GOT3 (cell line): ENCODE measurements at places on chromosomes 16 and 17.
A peak's percentile ranks its signal among the peaks of the same experiment; 100 is the strongest.

- DNase-seq = no peak
Observed at GRCh38 chr16:57563761-57564160, 21.3 kb downstream of the ADGRG5 start.

- DNase-seq = no peak
Observed at GRCh38 chr16:57740423-57741071, 5.0 kb downstream of the KATNB1 start.

GRCh38 chr16:54473226-54473993 lies 186.8 kb upstream of the IRX3 start:
- DNase-seq = no peak

DNA sequence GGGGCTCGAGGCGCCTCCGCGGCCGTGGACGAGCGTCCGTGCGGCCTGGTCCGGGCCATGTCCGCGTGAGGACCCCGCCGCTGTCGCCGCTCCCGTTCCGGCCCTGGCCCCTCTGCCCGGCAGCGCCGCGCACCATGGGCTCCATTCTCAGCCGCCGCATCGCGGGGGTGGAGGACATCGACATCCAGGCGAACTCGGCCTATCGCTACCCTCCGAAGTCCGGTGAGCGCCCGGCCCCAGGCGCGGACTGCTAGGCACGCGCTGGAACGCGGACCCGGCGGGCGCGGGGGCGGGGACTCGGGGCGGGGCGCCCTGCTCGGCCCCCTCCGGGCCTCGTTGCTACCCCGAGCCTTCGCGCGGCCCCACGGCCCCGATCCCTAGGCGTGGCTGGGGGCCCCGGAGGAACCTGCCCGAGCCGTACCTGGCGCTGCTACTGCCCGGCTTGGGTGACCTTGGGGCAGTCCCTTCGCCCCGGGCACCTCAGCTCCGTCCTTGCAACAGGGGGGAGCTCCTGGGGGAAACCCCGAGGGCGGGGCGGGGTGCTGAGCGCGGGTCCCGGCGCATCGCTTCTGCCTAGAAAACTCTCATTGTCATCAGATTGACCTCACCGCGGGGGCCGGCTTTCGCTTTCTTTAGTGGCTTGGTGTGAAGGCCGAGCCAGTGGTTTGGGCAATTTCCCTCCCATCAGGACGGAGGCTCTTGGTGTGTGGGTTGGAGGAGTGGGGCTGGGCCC lies 367 bp downstream of the MGRN1 start:
- DNase-seq = peak; percentile 8

GRCh38 chr17:51707216-51707615 lies 446.9 kb downstream of the UTP18 start:
- DNase-seq = no peak

DNA sequence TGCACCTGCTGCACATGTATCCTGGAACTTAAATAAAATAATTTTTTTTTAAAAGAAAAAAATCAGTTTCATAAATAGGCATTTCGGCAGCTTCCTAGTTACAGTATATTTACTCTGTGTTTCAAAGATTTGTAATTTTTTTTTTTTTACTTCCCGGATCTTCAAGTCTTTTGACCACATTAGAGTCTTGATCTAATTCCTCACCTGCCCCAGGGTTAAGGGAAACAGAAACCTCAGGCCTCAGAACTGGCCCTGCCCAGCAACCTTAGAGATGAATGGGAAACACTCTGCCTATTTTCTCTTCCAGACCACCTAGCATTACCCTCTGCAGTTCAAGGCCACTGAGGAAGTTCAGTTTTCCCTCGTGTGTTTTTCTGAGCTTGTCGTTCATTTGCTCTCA lies 304.0 kb downstream of the MAF start:
- no peak for DNase-seq

DNA sequence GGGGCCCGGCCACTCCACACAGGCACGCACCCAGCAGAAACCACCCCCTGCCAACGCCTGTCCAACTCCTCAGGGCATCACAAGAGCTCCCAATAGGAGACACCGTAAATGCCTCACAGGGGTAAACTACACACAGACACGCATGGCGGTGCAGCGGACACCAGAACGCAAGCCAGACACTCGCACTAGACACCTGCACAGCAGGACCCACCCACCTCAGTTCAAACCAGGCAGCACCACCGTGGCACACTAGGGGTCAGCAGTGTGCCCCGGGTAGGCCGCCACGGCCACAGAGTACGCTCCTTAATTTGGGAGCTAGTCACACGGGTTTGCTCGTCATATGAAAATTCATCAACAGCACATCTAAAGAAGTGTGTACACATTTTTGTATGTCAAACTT lies 3.4 kb downstream of the SLC38A10 start:
- DNase-seq = no peak

DNA sequence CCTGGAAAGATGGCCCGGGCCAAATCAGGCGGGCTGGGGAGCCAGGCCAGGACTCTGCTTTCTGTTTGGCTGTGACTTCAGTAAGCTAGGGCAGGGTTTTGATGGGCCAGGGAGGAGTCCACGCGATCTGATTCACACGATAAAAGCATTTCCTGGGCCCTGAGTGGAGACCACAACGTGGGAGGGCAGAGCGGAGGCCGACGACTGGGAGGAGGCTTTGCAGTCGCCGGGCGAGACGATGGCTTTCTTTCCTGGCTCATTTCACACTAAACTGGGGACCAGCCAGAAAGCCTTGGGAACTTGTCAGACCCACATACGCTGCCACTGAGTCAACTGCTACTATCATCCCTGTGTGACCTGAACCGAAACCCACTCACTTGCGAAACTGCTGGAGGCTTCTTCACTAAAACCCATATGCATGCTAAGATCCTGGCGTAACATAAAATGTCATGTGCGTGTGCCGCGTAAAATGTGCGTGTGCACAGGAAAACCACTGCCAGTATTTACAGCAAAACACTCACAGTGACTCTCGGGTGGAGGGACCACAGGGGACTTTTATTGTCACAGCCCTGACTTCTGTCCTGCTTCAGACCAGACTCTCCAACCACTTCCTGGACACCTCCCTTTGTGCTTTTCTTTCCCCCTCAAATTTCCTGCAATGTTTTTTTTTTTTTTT lies 14.2 kb upstream of the RHBDF2 start:
- peak; percentile 59 for DNase-seq

DNA sequence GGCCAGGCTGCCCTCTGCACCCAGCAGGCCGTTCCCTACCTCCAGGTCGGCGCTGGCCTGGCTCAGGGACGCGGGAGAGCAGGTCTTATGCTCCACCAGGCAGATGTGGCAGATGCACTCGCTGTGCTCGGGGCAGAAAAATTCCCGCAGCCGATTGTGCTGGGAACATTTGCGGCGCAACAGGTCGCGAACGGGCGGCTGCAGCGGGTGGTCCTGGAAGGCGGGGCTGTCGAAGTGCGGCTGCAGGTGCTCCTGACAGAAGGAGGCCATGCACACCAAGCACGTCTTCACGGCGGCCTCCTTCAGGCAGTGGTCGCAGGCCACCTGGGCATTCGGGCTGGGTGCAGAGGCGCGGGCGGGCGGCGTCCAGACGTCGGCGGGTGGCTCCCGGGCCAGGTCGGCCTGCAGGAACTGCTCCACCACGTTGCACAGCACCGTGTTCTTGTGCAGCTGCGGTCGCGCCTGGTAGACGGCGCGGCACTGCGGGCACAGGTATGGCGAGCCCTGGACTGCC lies 439 bp downstream of the TRIM25 start:
- no peak for DNase-seq

GRCh38 chr16:55037046-55037445 lies 106.4 kb downstream of the IRX5 start:
- no peak for DNase-seq

DNA sequence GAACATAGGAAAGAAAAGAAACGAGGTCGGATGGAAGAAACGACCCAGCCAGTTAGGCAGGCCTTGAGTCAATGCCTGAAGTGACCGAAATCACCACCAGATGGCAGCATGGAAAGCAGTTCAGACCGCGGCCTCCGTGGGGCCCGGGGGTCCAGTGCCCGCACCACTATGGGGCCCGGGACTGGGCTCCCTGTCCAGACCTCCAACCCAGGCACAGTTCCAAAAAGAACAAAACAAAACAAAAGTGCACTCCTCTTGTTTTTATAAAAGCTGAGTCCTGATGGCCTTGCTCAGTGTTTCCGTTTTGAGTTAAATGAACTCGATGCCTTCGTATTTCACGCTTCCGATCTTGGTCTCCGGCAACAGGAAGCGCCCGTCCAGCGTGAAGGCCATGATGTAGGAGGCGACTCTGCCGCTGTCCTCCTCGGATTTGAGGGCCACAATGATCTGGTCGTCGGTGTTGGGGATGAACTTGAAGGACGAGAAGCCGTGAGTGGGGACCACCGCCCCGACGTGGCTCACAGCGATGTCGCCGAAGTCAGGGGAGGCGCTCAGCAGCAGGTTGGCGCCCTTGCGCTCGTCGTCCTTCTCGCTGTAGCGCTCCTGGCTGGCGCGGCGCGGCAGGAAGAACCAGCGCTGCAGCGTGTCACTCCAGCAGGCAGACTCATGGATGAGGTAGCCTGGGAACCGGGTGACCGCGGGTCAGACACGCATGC lies 13.7 kb upstream of the LGALS3BP start:
- no peak for DNase-seq

DNA sequence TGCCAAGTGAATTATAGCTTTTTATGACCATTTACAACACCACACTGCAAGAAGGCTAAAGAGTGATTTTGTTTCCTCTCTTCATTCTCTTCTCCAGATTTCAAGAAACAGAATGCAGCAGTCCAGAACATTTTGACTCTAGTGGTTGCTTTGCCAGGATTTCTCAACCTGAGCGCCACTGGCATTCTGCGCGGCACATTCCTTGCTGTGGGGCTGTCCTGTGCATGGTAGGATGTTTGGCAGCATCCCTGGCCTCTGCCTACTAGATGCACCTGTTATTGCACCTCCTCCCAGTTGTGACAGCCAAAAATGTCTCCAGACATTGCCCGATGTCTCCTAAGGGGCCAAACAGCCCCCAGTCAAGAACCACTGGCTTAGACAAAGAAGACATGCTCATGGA lies 25.7 kb upstream of the SLC39A11 start:
- DNase-seq = no peak

DNA sequence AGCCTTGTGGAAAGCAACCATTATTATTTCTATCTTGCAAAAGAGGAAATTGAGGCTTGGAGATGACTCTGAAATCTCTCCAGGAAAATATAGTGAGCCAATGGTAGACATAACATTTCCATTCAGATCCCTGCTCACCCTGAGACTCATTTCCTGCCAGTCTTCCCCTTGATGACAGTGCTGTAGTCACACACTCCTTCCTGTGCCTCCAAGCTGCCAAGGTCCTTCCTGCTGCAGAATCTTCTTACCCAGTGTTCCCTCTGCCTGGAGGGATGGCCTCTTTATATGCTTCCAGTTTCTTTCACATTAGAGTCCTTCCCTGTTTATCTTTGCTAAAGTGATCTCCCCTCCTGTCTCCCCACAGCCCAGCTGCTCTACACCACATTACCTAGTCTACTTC lies 648.1 kb downstream of the TOX3 start:
- DNase-seq = no peak

DNA sequence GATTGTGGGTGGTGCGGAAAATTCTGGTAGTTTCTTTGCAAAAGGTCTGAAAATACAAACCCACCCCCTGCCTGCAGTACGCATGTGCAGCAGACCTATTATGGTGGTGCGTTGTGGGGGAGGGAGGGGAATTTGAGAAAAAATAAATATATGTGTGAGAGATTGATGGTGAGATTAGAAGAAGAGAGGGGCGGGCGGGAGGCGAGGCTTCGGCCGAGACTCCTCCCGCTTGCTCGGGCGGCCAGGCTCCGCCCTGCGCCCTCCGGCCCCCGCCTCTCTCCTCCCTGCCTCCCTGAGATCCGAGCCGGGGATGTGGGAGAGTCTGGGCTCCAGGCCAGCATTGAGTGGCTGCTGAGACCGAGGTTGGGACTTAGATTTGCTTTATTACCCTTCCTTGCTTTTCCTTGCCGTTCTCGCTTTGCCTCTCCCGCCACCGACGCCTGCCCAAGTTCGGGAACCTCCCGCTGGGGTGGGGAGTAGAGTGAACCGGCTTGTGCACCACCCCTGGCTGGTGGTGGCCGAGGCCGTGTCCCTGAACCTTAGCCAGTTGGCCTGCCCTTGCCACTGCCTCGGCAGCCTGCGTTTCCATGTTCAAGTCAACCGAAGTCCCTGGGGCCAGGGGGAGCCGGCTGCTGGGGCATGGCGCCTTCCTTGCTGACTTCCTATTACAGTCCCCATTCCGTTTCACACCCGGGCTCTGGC lies 956 bp upstream of the CHD3 start:
- DNase-seq = peak; percentile 50

DNA sequence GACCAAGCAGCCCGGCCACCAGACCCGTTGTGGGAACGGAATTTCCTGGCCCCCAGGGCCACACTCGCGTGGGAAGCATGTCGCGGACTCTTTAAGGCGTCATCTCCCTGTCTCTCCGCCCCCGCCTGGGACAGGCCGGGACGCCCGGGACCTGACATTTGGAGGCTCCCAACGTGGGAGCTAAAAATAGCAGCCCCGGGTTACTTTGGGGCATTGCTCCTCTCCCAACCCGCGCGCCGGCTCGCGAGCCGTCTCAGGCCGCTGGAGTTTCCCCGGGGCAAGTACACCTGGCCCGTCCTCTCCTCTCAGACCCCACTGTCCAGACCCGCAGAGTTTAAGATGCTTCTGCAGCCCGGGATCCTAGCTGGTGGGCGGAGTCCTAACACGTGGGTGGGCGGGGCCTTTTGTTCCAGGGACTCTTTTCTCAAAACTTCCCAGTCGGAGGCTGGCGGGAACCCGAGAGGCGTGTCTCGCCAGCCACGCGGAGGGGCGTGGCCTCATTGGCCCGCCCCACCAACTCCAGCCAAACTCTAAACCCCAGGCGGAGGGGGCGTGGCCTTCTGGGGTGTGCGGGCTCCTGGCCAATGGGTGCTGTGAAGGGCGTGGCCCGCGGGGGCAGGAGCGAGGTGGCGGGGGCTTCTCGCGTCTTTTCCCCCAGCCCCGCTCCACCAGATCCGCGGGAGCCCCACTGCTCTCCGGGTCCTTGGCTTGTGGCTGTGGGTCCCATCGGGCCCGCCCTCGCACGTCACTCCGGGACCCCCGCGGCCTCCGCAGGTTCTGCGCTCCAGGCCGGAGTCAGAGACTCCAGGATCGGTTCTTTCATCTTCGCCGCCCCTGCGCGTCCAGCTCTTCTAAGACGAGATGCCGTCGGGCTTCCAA lies at the start of gene SLC2A4:
TSS of gene SLC2A4 (plus strand) at position 645 of the 879 bp plus-strand sequence. CDS start at position 862, 217 bp downstream.
- peak; percentile 65 for DNase-seq

DNA sequence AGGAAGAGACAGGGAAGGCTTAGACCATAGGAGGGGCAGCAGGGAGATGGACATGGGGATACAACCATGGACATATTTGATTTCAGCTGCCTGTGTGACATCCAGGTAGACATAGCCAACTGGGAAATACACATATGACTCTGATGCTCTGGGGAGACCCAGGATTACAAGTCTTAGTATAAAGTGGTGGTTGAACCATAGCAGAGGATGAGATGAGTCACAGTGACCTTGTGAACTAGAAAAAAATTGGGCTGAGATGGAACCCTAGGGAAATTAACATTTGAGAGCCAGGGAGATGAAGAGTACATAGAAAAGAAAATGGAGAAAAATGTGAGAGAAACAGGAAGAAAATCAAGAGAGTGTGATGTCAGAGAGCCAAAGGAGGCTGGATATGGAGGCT lies 10.2 kb downstream of the MARCHF10 start:
- DNase-seq = no peak
